Endodermal cell (in vitro differentiated cells): ENCODE measurements at places on chromosomes 12 and 14.

GRCh38 chr12:81417056-81417455 is 339.2 kb downstream of the ACSS3 start:
- no peaks in the 10 kb centered on the region for H3K27me3 ChIP-seq
- H3K27ac ChIP-seq, result no peak overlapping the region
- no peak for DNase-seq
- no peaks in the 10 kb centered on the region for H3K36me3 ChIP-seq

GRCh38 chr14:76904100-76904739 is 78.0 kb downstream of the LRRC74A start:
- no peak overlapping the region for H3K4me3 ChIP-seq
- no peak overlapping the region for H3K27ac ChIP-seq
- no peaks in the 10 kb centered on the region for H3K36me3 ChIP-seq
- H3K27me3 ChIP-seq, result no peaks in the 10 kb centered on the region
- DNase-seq, result no peak
- no peaks in the 10 kb centered on the region for H3K4me1 ChIP-seq

DNA sequence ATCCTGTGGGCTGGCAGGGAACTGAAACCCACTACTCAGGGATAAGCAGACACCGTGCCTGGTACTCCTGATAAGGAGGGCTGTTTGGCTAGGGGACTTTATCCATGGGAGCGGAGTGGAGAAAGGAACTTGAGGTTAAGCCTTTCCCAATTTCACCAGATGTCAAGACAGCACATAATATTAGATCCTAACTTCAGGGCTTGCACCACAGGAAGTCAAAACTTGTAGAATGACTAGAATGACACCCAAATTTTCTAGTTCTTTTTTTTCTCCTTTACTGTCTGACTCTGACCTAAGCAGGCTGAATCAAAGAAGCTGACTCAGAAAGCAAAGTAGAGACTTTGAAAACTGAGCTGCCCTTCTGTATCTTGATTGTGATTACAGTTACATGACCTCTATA is 7.1 kb upstream of the CGRRF1 start:
- no peaks in the 10 kb centered on the region for H3K36me3 ChIP-seq
- peaks cover 1% of the 10 kb centered on the region for H3K4me1 ChIP-seq
- H3K4me3 ChIP-seq, result no peak overlapping the region

DNA sequence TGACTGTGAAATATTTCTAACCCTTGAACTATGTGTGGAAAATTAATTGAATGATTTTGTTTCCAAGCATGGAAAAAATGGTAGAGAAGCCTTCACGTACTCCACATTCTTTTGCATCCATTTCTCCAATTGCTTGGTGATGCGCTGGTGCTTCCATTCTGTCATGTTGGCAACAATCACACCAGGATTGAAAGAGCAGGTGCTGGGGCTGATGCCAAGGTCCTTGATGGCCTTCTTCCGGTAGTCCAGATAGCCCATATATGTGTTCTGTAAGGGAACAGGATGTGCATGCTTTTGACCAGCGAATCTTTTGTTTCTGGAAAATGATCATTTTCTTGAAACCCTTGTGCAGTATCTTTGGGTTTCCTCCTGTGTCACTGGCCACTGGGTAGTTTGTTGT is 28.6 kb downstream of the TDG start:
- no peak overlapping the region for H3K27ac ChIP-seq
- H3K4me1 ChIP-seq, result no peaks in the 10 kb centered on the region
- H3K27me3 ChIP-seq, result no peaks in the 10 kb centered on the region
- H3K36me3 ChIP-seq, result peaks cover 9% of the 10 kb centered on the region
- no peak for DNase-seq

DNA sequence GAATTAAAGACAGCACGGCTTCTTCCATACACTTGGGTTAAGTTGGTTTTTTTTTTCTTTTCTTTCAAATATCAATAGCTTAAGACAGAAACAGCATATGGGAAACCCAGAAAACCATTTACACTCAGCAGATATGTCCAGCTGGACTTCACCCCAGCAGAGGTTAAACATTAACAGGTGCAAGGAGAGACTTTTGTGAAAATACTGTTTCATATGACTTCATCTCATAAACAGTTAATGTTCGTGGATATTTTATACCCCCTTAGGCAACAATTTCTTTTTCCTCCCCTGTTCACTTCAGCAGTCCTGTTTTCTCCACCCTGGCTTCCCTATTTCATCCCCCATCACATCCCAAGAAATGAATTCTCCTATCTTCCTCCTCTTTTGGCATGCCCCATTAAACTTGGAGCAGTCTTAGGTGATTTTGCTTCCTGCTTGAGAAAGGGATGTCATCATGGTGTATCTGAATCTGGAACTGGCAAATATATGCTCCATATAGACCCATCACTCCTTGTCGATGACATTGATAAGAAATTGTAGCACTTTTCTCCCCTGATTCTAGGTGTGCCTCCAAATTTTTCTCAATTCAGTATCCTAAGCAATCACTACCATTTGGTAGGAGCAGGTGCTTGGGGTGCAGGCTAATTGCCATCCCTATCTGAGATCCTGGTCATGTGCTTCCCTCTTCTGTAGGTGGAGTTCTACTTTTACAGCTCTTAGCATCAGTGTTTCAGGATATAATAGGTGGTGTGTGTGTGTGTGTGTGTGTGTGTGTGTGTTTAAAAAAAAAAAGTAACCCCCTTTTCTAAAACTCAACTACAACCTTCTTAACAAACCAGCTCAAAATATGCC is 67.9 kb downstream of the BMP4 start:
- no peaks in the 10 kb centered on the region for H3K36me3 ChIP-seq
- no peak for DNase-seq
- no peak overlapping the region for H3K27ac ChIP-seq
- no peaks in the 10 kb centered on the region for H3K27me3 ChIP-seq

DNA sequence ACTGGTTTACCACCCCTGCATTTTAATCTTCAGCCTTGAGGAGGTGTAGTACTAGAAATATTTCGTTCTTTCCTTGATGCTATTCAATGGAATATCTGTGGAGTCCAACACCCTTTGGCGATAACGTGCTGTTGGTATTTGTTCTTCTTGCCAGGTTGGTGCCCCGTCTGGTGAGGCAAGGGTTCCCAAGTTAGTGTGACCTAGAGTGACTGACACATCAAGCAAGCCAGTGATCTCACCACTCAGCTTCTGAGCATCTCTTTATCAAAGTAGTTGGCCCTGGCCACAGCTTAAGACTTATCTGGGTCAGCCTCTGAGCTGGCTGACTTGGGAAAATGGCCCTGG is 60.2 kb downstream of the PLXNC1 start:
- no peaks in the 10 kb centered on the region for H3K36me3 ChIP-seq
- DNase-seq, result peak; percentile 39
- H3K4me3 ChIP-seq, result no peak overlapping the region
- H3K27me3 ChIP-seq, result no peaks in the 10 kb centered on the region

- H3K27me3 ChIP-seq, result no peaks in the 10 kb centered on the region
- H3K27ac ChIP-seq, result peak overlapping the region; percentile 81
- H3K36me3 ChIP-seq, result no peaks in the 10 kb centered on the region
- H3K4me1 ChIP-seq, result peaks cover 9% of the 10 kb centered on the region
Measured at GRCh38 chr12:11821386-11822080, 172.1 kb downstream of the ETV6 start.

- H3K4me3 ChIP-seq, result no peak overlapping the region
- DNase-seq, result no peak
- no peaks in the 10 kb centered on the region for H3K4me1 ChIP-seq
- no peaks in the 10 kb centered on the region for H3K27me3 ChIP-seq
- no peaks in the 10 kb centered on the region for H3K36me3 ChIP-seq
- H3K27ac ChIP-seq, result no peak overlapping the region
Measured at GRCh38 chr14:34228650-34228976, 233.4 kb downstream of the SPTSSA start.

- no peak overlapping the region for H3K27ac ChIP-seq
- H3K4me1 ChIP-seq, result no peaks in the 10 kb centered on the region
- peaks cover 10% of the 10 kb centered on the region for H3K36me3 ChIP-seq
- H3K4me3 ChIP-seq, result no peak overlapping the region
- H3K27me3 ChIP-seq, result no peaks in the 10 kb centered on the region
- DNase-seq, result no peak
Measured at GRCh38 chr14:103763730-103764488, 48.3 kb downstream of the ZFYVE21 start.

DNA sequence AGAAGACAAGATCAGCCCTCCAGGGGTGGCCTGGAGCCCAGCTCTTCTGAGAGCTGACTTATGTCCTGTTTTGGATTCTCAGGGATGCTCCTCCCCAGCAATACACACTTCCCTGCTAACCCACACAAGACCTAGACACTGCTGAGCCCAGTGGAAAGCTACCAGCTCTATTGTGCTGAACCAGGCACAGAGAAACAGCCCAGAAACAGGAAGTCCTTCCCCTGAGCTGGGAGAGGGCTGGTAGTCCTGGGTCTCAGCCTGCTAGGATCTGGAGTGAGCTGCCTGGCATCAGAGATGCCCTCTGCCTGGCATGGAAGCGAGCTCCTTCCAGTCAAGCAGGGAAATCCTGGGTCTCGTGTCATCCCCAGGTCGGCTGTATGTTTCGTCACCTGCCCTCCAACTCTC is 1.2 kb upstream of the LAG3 start:
- H3K27ac ChIP-seq, result peak overlapping the region; percentile 49
- H3K4me1 ChIP-seq, result peaks cover 8% of the 10 kb centered on the region

GRCh38 chr12:53070877-53071492 is 8.2 kb downstream of the SPRYD3 start:
- H3K27ac ChIP-seq, result no peak overlapping the region
- H3K27me3 ChIP-seq, result no peaks in the 10 kb centered on the region
- H3K4me1 ChIP-seq, result peaks cover 10% of the 10 kb centered on the region
- peaks cover 30% of the 10 kb centered on the region for H3K36me3 ChIP-seq
- no peak overlapping the region for H3K4me3 ChIP-seq
- peak; percentile 77 for DNase-seq

GRCh38 chr12:13591488-13591887 is 389.9 kb downstream of the GRIN2B start:
- H3K4me1 ChIP-seq, result peaks cover 13% of the 10 kb centered on the region
- no peak for DNase-seq
- no peaks in the 10 kb centered on the region for H3K36me3 ChIP-seq
- no peak overlapping the region for H3K4me3 ChIP-seq
- no peak overlapping the region for H3K27ac ChIP-seq
- no peaks in the 10 kb centered on the region for H3K27me3 ChIP-seq

DNA sequence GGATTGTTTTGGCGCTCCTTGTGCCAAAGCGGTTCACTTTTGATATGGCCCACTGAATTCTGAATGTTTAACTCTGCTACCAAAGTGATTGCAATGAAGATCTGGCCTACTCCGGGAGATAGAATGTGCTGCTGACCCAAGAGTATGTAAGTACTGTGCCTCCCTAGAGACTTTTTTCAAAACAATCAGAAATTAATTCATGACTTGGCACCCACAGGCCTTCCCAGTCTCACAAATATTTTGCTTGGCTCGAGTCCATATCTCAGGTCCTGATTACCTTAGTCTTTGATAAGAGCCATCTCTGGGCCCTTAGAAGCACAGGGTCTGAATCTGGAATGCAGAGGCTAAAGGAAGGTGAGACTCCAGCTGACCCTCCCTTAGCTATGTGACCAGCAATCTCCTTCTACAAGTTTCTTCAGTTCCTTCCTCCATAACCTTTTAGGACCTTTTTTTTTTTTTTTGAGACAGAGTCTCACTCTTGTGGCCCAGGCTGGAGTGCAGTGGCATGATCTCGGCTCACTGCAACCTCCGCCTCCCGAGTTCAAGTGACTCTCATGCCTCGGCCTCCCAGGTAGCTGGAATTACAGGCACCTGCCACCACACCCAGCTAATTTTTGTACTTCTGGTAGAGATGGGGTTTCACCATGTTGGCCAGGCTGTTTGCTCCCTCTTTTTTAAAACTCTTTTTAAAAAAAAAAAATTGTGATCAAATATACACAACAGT is 49.5 kb upstream of the METAP2 start:
- no peaks in the 10 kb centered on the region for H3K27me3 ChIP-seq
- no peak overlapping the region for H3K27ac ChIP-seq
- no peak overlapping the region for H3K4me3 ChIP-seq

DNA sequence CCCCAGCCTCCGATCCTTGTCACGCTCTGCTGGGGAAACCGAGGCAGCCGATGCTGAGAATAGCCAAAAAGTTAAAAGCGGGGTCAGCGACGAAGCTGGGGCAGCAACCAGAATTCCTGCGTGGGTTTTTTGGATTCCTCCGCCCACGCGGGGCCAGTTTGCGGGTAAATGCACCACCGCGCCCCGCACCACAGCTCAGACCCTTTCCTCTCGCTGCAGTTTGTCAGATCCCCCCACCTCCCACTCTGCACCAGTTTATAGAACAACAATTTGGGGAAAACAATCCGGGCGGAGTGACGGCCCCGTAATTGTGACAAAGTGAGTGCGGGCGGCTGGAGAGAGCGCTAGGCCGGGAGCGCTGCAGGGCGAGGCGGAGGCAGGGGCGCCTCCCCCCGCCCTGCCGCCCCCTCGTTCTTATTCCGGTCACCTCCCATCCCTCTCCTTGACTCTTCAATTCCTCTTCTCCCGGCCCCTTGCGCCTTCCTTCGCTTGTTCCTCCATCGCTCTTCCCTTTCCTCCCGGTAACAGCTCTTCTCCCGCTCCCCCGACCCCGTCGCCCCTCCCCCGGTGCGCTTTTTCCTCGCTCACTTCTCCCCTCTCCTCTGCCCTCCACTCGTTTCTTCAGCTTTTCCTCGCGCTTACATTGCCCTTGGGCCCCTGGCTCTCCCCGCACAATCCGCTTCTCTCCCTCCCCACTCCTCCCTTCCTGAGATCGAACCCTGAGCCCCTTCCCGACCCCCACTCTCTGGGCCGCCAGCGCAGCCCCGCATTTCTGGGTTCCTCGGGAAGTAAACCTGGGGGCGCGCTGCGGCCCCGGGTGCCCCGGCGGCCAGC is 646 bp upstream of the DNAJC22 start:
- H3K27me3 ChIP-seq, result peaks cover 84% of the 10 kb centered on the region
- H3K4me1 ChIP-seq, result peaks cover 5% of the 10 kb centered on the region
- DNase-seq, result peak; percentile 84
- H3K27ac ChIP-seq, result no peak overlapping the region

DNA sequence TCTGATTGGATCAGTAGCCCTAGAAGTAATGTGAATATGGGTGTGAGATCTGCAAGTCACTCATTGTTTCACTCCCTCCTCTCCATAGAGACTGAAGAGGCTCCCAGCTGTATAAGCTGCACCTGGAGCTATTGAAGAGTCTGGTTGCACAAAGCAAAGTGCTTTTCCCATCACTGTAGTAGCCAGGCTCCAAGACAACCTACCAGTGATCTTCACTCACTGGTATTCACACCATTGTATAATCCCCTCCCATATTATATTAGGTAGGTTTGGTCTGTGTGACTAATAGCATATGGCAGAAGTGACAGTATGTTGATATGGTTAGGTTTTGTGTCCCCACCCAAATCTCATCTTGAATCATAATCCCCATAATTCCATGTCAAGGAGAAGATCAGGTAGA is 64.4 kb downstream of the ZFC3H1 start:
- peaks cover 3% of the 10 kb centered on the region for H3K4me1 ChIP-seq
- no peak for DNase-seq
- H3K27ac ChIP-seq, result no peak overlapping the region
- H3K36me3 ChIP-seq, result no peaks in the 10 kb centered on the region

- no peaks in the 10 kb centered on the region for H3K4me1 ChIP-seq
- H3K4me3 ChIP-seq, result no peak overlapping the region
- DNase-seq, result no peak
Measured at GRCh38 chr14:54350203-54350602, 46.6 kb upstream of the CDKN3 start.

GRCh38 chr14:99800781-99801180 is 7.6 kb downstream of the EML1 start:
- H3K4me1 ChIP-seq, result no peaks in the 10 kb centered on the region
- H3K27me3 ChIP-seq, result no peaks in the 10 kb centered on the region
- no peak overlapping the region for H3K4me3 ChIP-seq
- H3K27ac ChIP-seq, result no peak overlapping the region
